ENCODE measurements at places on chromosomes 5 and 9. TPM values are rescaled to one million over a fixed set of nuclear protein-coding genes. Genes with fewer than 3 reads are reported as not detected.

Gene BICD2
- 31.4 TPM for total RNA-seq

Gene SVEP1
- total RNA-seq, result 1.7 TPM

Gene NPR3
- total RNA-seq, result 14.7 TPM

Gene AQP7
- 0.25 TPM for total RNA-seq

Gene SLC1A3
- 0.05 TPM for total RNA-seq

Gene PCDHA3
- 1.0 TPM for total RNA-seq

Gene IL13
- total RNA-seq, result not detected

Gene SLC34A3
- total RNA-seq, result 0.15 TPM

Data from A549 treated with AZD2906 at 1 μM for 4 hours (cell line).